ENCODE measurements at places on chromosomes 6 and 20.

DNA sequence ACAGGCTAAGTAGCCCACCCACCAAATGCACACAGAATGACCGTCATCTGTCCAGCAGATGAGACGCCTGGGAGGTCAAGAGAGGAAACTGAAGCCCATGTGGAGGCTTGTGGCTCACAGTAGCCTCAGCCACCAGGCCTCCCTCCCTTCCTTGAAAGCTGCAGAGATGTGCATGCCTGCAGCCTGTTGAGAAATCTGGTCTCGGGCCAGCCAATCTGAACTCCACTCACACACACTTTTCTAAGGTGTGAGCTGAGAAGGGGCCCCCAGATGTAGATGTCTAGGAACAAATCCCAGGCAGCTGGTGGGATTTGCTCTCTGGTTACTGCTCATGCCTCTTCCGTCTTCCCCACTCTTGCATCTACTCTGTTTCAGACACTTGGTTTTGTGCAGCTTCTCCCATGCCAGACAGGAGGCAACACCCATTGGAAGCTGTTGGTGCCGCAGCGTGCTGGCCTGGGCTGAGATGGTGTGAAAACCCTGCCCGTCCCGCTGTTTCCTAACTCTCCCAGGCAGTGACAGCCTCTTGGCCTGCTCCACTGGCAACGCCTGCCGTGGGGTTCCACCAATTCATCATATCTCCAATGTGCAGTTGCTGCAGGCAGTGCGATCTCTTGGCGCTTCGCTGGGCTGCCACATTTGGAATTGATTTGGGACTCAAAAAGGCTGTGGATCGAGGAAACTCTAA lies 24.1 kb upstream of the PAX1 start:
- no peak for DNase-seq

GRCh38 chr20:60403105-60403741 lies 445.0 kb downstream of the CDH26 start:
- no peak for DNase-seq

GRCh38 chr6:139364302-139364981 lies 10.0 kb downstream of the CITED2 start:
- DNase-seq, result no peak

DNA sequence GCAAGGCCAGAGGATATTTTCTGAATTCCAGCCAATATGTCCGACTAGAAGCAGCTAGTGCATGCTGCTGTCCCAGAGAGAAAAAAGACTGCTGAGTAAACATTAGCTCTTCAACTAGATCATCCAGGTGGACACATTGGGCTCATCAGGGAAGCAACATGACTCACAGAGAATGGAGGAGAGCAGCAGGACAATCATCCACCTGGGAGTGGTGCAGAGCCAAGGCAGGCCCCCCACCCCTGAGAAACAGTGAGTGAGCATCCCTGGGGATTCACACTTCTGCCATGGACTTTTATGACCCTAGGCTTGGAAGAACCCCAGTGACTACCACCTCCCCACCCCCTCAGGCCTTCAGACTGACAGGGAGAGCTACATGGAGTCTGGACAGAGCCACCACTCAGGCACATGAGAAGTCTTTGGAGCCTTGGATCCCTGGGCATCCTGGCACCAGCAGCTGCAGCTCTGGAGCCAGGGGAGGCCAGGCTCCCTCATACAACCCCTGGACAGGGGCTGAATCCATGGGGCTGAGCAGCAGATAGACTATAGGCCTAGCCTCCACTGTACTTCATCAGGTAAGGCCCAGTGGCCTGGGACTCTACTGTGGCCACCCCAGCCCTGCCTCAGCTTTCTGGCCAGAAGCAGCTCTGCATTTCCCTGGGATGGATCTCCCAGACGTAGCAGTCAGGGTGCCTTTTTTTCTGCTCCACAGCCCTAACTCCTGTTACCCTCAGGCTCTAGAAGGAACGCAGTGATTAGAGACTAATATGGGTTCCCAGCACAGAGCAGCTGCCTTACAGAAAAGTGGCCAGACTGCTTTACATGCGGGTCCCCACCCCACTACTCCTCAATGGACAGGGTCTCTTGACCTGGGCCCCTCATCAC lies 82.9 kb upstream of the RNF217 start:
- no peak for DNase-seq

DNA sequence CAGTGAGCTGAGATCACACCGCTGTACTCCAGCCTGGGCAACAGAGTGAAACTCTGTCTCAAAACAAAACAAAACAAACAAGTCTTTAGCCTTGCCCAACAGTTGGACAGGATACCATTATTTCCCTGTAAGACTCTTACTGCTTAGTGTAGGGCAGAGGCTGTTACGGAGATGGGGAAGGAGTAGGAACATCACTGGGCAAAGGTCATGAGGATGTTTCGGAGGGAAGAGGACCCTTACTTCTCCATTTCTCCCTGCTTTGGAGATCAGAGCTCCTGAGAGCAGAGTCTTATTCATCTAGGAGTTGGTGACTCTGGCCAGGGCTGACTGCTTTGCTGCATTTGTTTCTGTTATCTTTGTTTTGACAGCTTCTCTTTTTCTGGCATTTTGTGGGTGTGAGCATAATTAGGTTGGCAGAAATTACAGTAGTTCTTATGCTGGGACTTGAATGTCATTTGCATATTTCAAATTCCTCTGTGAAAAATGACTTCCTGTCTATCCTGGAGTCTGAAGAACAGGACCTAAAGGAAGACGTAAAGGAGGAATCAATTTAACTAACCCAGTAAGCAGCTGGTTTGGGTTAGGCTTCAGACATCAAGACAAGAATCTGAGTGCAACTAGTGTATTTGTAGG lies 89.0 kb downstream of the CDS2 start:
- no peak for DNase-seq

GRCh38 chr6:22471132-22471690 lies 98.2 kb upstream of the HDGFL1 start:
- DNase-seq, result no peak

- no peak for DNase-seq
These were observed 79.9 kb downstream of the SEL1L2 start for GRCh38 chr20:13910492-13910891.

DNA sequence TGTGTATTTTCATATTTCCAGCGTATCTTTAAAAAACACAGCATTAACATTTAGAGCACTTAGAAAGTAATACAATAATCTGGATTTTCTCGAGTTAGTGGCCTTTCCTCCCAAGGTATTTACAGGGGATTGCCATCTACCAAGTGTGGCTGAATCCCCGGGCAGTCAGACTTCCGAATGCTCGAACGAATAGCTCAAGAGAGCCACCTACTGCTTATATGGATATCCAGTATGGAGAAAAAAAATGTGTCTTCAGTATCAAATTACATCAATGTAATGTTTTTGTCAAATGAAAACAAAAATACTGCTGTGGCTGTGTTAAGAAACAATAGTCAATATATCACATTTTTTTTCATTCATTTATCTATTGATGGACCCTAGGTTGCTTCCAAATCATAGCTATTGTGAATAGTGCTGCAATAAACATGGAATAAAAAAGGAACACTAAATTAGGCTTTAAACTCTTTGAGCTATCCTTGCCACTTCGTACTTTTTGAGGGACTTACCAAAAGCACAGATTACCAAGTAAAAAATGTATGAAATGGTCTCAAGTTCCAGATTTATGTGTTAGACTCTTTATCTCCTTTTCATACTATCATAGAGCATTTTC lies 654.5 kb upstream of the PTCHD4 start:
- DNase-seq, result no peak

DNA sequence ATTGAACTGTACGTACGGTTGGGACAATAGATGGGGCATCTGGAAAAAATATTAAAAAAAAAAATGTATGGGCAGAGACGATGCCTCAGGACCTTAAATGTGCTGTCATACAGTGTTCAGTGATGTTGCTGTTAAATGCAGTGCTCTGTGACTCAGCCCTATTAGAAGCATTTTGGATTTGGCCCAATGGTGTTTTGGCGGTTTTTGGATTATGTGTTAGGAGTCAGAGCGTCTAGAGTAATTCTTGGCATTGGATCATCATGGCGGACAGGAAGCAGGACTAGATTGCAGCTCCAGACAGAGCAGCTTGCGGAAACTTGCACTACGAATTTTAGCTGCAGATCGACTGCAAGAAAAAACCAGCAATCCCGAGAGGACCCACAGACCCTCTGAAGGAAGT lies 280.0 kb downstream of the SOX4 start:
- DNase-seq, result no peak

DNA sequence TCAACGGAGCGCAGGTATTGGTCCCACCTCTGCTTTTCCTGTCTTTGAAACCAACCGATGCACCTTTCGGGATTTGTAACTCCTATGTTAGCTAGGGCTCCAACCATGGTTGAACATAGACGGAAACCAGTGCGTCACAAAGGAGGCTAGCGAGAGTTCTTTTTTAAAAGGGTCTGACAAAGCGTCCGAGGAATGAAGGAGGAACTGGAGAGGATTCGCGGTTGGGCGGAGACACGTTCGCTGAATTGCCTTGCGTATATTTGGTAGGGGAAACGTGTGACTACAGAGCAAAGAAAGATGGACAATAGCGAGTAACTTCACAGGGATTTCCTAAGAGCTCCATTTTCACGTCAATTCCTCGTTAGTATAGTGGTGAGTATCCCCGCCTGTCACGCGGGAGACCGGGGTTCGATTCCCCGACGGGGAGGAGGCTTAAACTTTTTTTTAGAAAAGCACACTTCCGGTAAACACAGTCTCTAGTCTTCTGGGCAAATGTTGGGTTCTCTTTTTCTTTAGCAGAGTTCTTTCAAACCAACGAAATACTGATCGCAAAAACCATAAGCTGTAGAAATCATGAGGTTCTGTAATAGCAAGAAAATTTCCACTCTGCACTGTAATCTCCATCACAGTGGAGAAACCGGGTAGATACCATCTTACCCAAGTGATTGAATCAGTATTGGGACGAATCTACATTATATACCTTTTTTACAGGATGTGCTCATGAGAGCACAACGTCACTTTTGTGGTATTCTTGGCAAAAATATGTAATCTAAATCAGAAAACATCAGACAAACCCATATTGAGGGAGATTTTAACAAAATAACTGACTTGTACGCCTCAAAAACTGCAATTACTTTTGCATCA lies 6.6 kb upstream of the ZNF184 start:
- DNase-seq, result peak; percentile 55

DNA sequence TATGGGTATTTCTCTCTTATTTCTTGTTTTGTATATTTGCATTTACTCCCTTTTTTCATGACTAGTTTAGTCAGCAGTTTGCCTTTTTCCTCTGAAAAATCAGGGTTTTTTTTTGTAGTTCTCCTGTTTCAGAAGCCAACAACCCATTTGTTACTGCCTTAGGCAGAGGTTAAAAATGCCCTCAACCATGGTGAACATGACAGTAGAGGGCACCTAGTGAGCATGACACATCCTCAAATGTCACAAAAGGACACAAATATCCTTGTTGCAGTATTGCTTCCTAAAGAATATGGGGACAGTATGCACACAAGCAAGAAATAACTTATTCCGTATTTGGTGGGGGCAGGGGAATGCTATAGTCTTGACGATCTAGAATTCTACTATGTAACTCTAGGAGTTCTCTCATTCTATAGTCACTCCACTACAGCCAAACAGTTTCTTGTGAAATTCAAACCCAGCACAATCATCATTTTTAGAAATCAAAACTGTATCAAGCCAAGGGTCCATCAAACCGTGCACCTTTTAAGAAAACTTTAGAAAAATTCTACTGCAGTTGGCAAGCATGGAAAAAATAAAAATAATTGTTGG lies 47.0 kb downstream of the GOPC start:
- no peak for DNase-seq

DNA sequence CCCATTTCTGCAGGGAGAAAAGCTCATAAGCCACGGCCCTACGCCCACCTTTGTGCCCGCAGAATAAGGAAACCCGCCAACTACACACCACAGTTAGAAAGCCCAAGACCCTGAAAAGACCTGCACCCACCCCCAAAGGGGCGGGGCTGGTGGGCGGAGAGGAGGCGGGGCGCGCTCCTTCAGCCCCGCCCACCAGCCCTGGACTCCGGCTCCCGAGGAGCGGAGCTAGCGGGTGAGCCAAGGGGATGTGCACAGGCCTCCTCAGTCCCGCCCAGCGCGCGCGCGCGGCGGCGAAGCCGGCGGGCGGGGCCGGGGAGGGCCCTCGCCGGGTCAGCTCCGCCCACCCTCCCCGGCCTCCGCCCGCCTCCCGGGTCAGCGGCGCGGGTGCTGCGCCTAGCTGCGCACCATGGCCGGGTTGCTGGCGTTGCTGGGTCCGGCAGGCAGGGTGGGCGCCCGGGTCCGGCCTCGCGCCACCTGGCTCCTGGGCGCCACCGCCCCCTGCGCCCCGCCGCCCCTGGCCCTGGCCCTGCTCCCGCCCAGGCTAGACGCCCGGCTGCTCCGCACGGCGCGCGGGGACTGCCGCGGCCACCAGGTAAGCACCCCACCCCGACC lies at the start of gene FAM210B:
Gene FAM210B, plus strand, starts transcription at position 375 of the 612 bp plus-strand sequence. Its CDS starts 32 bp downstream, at position 407.
- peak; percentile 82 for DNase-seq

DNA sequence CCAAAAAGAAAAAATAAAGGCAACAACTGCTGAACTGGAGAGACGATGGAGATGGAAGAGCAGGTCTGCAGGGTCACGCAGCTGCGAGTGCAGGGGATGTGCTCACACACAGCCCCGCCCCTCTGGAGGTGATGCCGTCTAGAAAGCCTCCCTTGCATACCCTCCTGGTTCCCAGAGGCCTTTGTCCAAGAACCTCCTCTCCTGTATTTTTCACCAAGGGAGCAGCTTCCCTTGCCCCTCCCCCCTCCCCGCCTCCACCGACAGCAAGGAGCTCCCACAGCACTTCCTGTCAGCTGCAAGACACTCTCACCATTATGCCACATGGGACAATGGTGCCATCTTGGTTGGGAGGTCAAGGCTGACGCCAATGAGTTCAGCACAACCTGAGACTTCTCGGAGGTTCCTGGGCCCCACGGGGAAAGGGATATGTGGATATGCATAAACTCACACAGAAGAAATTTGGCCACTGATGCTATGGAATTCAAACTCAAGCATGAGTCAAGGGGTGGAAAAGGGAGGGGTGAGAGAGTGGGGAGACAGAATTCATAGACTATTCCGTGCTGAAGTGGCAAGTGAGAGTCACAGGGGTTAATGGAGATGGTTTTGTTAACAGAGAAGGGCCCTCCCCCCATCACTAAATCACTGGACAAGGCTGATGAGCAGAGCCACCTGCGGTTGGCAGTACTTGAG lies 132.9 kb downstream of the SCML4 start:
- DNase-seq, result no peak

GRCh38 chr6:137581019-137581707 lies 87.0 kb upstream of the OLIG3 start:
- DNase-seq, result no peak

GRCh38 chr6:2763345-2763841 lies 1.8 kb upstream of the WRNIP1 start:
- DNase-seq, result no peak

DNA sequence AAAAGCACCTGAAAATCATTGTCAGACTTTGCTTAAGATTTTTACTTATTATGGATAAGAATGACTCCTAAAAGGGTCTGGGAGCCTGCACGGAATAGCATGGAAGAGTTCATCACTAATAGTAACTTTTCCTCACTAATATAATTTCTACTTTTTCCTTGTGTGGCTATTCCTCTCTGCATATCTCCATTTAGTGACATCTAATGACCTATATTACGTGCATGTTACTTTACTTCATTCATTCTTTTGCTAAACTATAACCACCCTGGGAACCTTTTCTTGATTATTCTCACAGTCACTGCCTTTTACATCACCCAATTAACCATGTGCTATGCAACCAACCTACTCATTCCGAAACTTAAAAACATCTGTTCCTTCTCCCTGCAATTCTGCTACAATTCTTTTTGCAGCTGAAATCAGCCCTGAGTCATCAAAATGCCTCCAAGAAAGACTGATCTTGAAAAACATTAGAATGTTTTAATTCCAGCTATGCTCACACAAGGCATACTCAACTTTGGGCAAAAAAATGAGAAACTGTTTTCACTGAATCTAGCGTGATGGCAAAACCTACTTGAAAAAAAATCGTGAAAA lies 313.3 kb downstream of the RNGTT start:
- DNase-seq, result no peak

- no peak for DNase-seq
These were observed 99.5 kb downstream of the CEBPB start for GRCh38 chr20:50290112-50290511.
